Stimulated activated effector memory CD8-positive, alpha-beta T cell treated with anti-CD3 and anti-CD28 coated beads, Interleukin-12 subunit alpha, Interleukin-12 subunit beta, amount 100 ng/mL, for 72 hours (primary cell): ENCODE measurements at places on chromosomes 16 and 17.

- DNase-seq = no peak
Measured at GRCh38 chr16:51012396-51012795, 138.7 kb downstream of the SALL1 start.

DNA sequence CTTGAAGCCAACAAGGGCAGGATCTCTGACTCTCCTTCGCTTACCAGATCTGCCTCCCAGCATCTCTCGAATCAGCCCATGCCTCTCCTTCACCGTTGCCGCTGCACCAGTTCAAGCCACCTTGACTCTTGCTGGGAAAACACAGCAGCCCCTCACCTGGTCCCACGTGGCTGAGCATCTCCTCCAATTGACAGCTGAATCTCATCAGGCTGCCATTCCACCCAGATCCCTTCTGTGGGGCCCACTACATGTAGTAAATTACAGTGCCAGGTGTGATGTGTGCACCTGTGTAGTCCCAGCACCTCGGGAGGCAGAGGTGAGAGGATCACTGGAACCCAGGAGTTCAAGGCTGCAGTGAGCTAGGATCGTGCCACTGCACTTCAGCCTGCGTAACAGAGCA is 37.8 kb upstream of the C16orf78 start:
- DNase-seq = no peak

GRCh38 chr16:88595101-88595500 is 24.9 kb downstream of the ZC3H18 start:
- no peak for DNase-seq

DNA sequence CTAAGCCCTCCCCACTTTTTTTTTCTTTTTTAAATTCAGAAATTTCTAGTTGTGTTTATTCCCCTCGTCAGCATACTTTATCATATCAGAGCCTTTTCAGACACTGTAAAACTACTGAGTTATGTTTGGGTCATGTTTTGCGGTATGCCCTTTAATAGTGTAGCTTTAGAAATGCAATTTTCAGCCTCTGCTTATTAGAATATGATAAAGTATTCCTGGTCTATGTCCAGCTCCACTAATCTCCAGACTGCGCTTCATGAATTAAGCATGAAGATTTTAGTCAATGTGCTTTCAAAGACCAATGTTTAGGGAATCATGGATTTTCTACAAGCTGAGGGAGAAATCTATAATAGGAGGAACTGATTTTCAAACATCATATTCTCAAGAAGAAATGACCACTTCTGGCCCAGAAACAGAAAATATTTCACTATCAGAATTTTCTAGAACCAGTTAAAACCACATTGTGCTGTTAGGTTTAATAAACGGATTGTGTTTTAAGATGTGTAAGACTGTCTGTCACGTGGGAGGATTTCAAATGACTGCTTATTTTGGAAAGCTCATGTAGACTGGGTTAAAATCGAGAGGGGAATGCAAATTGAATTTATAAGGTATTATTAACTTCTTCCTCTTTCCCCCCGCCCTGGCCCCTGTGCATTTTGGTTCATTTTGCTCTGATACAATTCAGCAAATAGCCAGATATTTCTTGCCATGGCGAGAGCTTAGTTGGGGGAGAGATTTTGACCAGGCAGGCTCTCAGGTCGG is 498.5 kb downstream of the WWOX start:
- DNase-seq = no peak

- no peak for DNase-seq
Measured at GRCh38 chr16:57529391-57530103, 6.8 kb downstream of the CCDC102A start.

GRCh38 chr16:87499189-87499486 is 6.3 kb upstream of the ZCCHC14 start:
- DNase-seq = no peak

DNA sequence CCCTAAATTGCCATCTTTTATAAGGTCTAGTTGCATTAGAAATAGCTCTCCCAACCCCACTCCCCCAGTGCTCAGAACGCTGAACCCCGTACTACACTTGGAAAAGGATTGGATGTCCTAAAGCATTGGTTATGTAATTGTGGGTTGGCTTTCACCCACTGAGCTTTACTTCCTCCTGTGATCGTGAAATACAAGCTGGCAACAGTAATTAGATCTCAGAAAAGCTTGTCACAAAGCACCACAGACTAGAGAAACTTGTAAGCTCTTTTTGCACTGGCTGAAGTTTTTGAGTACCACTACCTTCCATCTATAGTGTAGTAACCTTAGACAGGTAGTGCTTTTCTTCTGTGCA is 54.4 kb downstream of the SIAH1 start:
- DNase-seq = no peak

DNA sequence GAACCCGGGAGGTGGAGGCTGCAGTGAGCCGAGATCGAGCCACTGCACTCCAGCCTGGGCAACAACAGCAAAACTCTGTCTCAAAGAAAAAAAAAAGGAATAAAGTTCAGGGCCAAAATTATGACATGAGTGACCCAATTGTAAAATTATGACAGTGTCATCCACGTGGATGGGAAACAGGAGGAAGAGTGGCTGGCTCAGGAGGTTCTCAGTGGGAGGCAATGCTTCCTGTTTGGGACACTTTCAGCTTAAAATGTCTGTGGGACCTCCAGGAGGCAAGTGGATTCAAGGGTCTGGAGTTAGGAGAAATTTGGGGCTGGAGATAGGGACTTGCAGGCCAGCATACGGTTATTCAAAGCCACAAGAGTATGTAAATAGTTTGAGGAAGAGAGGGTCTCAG is 8.0 kb upstream of the STX4 start:
- no peak for DNase-seq

- no peak for DNase-seq
Measured at GRCh38 chr16:1550069-1550468, 16.6 kb downstream of the TMEM204 start.

DNA sequence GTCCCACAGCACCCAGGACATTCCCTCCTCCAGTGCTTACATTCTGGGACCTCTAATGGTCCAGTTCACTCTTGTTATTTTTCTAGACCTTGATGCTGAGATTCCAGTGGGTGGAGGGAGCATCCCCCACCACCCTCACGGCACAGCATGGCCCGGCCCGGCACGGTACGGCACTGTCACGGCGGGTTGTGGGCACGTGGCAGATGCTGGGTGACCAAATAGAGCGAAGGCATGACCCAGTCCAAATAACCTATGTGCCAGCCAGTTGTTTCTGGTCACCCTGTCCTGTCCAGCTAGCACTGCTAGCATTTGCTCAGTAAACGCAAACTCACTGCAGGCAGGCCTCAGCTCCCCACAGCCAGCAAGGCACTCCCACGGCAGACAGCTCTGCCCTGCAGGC is 204.7 kb downstream of the ENGASE start:
- DNase-seq = no peak

DNA sequence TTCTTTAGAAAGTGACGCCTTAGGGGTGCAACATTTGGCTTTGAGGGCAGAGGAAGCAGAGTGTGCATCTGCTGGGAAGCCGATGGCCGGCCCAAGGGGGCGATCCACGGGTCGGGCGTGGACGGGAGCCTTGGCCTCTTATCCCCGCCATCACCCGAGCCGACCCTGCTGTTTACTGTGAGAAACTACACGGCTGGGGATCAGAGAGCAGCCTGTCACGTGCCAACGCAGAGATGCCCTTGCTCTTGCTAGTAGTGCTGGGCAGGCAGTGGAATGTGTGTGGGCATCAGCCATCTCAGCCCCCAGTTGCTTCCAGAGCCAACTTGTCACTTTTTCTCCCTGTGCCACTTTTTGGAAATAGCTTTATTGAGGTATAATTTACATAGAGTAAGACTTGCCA is 26.7 kb upstream of the ITGB4 start:
- no peak for DNase-seq

- no peak for DNase-seq
Measured at GRCh38 chr16:47970291-47970931, 185.4 kb downstream of the ABCC12 start.

DNA sequence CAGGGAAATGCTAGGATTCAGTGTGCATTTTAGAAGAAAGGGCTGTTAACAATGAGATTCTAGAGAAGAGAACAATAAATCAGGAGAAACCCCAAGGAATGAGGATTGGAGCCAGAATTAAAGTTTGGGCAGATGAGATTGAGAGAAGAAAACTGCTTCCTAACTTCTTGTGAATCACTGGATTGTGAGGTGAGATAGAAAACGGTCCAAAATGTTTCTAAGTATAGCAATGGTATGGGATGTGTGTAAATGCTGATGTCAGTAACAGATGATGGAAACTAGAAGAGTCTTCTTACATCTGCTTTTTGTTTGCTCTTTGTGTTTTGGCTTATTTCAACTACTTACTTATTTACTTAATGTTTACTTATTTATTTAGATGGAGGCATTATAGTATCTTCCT is 123.0 kb downstream of the KCNJ2 start:
- no peak for DNase-seq

- DNase-seq = no peak
Measured at GRCh38 chr17:45740553-45741330, 43.4 kb upstream of the CRHR1 start.

DNA sequence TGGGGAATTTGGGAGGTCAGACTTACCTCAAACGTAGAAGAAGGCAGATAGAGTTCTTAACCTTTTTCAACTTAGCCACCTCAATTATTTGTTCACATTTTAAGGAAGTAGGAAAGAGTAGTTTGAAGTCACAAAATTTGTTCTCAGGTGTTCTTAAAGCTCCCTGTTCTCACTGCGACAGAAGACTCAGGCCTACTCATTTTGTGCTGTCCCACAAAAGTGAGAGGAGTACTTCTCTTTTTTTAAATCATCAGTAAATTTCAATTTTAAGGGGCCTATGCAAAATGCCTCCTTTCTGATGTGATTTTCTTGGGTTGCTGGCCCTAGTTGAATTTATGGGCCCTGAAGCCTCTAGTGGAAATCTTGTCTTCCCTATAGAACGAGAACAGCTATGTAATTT is 133.4 kb downstream of the MAP2K6 start:
- DNase-seq = no peak

DNA sequence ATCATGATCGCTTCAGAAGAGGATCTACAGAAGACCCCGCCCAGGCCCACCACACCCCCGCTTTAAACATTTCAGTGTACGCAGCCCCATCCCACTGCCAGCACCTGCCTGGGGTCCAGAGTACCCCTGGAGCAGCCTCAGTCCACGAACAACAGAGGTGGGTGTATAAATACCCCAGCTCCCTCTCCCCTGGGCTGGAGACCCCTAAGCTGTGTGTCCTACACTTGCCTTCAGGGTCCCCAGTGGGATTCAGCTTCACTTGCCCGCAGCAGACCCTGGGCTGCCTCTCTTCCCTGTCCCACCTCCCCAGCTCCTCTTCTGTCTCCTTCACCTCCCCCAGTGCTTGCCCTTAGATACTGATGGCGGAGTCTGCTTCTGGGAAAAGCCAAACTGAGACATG is 105.7 kb downstream of the RBFOX3 start:
- no peak for DNase-seq

- no peak for DNase-seq
Measured at GRCh38 chr17:64470625-64471024, 21.7 kb downstream of the MILR1 start.

GRCh38 chr16:86725401-86725800 is 147.1 kb downstream of the FOXL1 start:
- no peak for DNase-seq

DNA sequence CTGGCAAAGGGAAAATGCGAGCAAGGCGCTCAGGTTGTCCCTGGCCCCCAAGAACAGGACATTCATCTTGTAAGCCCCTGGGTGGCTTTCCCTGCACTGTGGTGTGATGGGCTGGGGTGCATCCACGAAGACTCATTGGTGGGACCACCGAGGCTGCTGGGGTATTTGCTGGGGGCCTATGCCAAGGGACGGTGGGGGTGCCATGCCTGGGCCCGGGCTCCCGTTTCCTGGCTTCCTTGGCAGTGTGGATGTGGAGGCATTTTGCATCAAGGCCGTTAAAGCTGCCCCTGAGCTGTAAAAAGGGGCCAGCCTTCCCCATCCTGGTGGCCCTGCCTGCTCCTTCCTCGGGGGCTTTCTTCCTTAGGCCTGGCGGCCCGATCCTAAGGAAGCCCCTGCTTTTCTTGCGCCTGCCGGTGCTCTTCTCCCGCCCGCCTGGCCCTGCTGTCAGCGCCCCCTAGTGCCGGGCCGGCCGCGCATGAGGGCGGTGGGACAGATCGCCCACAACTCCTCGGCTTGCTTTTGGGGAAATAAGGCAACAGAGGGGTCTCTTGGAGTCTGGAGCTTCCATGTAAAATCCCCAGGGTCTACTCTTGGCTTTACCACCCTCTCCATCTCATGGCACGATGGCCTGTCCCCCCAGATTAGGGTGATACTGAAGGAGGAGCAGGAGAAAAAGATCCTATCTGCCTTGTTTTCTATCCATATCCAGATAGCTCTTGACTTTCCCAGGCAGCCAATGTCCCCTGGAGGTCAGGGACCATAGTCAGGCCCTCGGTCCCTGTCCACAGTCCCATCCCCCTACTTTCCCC is 9.8 kb upstream of the TBX2 start:
- DNase-seq = peak; percentile 60

DNA sequence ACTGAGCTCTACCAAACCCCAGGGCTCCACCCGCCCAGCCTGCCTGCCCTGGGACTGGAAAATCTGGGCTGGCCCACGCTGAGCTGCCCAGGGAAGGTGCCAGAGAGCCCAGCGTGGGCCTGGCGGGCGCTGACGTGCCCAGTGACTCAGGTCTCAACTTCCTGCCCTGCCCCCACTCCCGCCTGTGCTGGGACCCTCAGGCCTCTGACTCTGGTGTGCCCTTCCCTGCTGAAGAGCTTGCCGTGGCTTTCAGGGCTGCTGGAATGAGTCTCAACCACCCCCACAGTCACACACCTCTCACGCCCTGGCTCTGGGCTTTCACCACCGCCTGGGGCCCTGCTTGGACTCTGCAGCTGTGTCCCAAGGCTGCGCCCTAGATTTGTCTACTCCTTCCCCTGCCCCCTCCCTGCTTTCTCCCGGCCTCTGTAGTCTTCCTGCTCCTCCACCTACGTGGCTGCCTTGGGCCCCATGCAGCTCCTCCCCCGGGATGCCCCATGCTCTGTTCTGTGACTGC is 10.4 kb downstream of the LLGL1 start:
- DNase-seq = peak; percentile 68

- DNase-seq = no peak
Measured at GRCh38 chr16:14491861-14492529, 138.1 kb downstream of the PARN start.

DNA sequence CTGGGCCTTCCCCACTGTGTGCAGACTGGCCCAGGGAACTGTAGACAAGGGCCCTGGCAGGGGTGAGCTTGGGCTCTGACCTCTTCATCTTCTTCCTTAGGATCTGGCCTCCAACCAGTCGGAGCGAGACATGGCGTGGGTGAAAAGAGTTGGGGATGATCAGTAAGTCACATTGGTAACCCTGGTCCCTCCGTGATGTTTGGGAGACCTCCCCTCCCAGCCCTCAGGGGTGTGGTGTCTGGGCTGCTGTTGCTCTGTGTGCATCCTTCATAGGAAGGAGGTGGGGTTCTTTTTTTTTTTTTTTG is 5.5 kb downstream of the TBKBP1 start:
- no peak for DNase-seq

DNA sequence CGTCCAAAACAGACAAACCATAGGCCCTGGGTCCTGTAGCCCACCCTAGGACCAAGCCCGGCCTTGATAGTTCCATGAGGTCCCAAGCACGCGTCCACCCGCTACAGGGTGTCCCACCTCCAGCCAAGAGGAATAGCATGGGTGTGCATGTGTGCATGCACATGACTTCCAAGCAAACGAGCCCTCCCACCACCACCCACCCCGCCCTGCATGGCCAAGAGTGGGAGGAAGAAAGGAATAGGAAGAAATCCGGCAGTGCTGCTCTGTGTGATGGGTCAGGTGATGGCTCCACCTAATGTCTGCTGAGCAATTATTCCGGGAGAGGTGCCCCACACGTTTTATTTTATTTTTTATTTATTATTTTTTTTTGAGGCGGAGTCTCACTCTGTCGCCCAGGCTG is 184.6 kb downstream of the ZNF423 start:
- DNase-seq = no peak
